ENCODE measurements at places on chromosomes 5 and 9.

GRCh38 chr5:125277494-125278154 is 531.2 kb upstream of the ZNF608 start:
- no peak for DNase-seq

GRCh38 chr9:26310294-26310693 is 582.3 kb downstream of the CAAP1 start:
- no peak for DNase-seq

- DNase-seq, result no peak
Observed at GRCh38 chr9:12783767-12784460, 9.1 kb downstream of the LURAP1L start.

DNA sequence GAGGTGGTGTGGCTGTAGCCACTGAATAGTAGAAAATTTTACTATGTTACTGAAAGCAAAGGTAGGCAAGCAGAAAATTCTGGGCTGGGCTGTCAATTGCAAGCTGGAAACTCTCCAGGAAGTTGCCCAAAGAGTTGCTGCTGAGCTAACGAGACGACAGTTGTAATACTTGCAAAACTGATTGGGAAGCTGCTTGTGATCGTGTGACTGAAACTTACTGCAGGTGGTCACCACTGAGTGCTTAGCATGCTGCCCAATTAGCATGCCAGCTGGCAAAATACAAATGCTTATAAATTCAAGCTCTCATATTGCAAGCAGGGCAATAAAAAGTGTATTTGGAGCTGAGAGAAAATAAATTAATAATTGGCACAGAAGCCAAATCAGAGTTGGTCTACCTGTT is 758.5 kb upstream of the EDIL3 start:
- no peak for DNase-seq

DNA sequence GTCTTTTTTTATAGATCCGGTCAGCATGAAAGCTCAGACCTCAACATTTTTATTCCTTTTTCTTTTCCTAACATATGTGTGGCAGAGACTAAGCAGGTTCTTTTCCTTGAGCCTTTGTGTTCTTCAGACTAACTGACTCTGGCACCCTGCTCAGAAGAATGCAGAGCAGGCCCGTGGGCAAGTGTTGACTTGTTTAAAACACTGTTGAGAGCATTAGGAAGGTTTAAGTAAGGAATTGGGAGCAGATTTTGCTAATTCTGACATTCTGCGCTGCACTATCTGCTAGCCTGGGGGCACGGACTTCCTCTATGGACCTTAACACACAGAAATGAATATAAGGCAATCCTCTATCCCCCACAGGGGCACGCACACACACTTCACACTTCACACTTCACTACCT is 182.5 kb upstream of the PIK3R1 start:
- DNase-seq, result no peak

DNA sequence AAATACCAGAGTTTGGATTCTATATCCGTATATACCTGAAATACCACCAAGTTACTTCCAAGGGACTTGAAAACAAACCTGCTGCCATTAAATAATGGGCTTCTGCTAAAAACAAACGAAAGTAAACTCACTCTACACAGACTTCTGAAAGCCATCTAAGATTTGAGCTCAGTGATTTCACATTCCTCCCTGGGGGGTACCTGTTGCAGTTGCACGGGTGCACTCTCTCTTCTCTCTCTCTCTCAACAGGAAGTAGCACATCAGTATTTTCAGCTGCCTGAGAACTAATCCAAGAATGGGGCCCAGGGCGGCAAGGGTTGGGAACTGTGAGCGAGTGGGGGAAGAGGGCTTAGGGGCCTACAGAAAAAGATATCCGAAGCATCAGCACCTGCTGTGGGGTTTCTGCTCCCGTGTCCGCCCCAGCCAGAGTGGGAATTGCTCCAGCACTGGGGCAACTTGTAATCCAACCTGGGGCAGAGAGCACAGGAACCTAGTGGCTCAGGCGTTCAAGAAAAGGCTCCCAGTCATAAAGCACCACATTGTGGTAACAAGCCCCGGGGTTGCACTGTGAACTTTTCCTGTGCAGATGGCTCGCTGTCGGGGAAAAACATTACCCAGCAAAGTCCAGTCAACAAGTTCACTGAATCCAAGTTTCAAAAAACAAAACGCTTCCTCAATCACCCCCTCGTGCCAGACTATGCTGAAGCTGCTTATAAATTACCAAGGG is 99.8 kb downstream of the EFNA5 start:
- DNase-seq, result no peak

DNA sequence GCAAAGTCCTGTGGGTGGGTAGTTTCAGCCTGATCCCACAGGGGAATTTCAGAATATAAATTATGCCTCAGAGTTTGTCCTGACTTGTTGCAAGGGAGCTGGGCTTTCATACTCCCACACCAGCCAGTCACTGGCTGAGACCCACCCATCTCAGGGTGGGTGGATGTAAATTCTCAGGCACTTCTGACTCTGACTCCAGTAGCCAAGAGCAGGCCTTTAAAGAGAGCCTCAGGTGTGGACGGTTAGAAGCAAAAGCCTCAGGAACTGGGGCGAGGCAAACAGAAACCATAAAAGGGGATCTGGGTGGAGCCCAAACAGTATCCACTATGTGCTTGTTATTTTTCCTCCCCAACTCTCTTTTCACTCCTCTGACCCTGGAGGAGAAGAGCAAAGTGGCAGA is 28.6 kb upstream of the FBXW11 start:
- DNase-seq, result no peak

GRCh38 chr9:98432960-98433359 is 177.5 kb upstream of the TBC1D2 start:
- DNase-seq, result no peak

DNA sequence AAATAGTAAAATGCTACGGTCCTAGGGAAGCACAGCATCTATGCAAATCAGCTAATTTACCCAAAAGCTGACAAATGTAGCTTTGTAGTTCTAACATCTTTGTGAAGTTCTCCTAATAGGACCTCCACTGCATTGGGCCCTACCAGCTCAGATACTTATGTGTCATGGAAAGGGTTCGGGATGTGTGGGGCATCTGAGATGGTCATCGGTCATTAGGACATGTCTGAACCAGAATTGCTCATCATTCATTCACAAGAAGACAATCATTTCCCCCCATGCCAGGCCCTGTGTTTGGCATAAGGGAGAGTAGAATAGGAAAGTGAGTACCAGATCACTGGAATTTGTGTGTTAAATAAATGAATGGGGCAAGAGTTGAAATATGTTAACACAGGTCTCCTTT is 35.7 kb downstream of the PWWP2A start:
- no peak for DNase-seq

DNA sequence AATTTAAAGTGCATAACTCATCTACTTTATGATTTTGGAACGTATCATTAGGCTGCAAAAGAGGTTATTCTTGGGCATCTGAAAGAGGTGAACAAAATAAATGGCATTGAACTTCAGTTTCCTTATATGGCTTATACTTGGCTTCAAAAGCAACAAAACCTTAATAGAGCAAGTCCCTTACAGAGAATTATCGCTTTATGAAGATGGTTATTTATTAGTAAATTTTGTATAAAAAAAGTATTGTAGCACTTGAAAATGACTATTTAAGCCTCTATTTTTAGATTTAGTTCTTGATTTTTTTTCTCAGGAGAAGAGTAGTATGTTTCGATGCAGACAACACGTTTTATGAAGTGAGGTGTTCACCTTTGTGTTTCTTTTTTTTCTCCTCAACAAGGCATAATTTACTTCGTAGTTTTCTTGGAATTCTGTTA is 2.0 kb downstream of the ERBIN start:
- no peak for DNase-seq

DNA sequence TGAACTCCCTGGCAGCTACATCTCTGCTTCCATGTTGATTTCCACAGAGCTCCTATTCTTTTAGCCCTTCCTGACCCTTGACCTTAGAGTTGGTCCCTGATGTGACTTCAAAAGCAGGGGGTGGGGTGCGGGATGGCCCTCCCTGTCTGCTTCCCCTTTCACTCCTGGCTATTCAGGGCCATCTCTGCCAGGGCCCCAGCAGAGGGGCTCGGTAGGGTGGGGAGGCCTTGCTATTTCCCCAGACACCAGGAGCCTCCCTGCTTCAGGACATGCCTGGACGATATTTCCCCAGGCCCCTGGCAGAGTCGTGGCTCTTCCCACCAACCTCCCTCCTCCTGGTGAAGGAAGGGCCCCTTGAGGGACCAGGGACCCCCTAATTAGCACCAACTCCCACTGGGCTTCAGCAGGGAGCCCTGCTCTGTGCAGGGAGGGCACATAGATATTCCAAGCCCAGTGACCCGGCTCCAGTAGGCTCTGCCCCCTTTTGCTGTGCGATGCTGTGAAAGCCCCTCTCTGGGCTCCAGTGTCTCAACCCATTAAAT is 17.3 kb downstream of the CORO2A start:
- DNase-seq, result no peak

GRCh38 chr5:78791501-78792100 is 143.0 kb upstream of the LHFPL2 start:
- no peak for DNase-seq

DNA sequence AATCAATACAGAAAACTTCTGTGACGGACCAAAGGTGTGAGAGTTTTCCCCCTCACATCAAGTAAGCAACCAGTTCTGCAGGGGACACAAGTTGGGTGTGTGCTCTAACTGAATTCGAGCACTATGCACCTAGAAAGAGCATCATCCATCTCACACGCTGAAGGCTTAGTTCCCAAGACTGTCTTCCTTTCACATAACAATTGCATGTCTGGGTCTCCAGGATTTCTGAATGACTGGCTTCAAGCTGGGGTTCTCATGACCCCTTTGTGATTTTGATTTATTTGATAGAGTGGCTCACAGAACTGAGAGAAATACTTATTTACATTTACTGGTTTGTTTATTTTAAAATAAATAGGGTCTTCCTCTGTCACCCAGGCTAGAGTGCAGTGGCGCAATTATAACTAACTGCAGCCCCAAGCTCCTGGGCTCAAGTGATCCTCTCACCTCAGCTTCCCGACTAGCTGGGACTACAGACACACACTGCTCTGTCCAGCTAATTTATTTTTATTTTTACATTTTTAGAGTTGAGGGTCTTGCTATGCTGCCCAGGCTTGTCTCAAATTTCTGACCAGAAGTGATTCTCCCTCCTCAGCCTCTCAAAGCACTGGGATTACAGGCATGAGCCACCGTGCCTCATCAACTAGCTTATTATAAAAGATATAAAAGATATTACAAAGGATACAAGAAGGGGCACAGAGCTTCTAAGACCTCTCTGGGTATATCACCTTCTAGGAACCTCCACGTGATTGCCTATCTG is 316.7 kb upstream of the CDH12 start:
- no peak for DNase-seq

DNA sequence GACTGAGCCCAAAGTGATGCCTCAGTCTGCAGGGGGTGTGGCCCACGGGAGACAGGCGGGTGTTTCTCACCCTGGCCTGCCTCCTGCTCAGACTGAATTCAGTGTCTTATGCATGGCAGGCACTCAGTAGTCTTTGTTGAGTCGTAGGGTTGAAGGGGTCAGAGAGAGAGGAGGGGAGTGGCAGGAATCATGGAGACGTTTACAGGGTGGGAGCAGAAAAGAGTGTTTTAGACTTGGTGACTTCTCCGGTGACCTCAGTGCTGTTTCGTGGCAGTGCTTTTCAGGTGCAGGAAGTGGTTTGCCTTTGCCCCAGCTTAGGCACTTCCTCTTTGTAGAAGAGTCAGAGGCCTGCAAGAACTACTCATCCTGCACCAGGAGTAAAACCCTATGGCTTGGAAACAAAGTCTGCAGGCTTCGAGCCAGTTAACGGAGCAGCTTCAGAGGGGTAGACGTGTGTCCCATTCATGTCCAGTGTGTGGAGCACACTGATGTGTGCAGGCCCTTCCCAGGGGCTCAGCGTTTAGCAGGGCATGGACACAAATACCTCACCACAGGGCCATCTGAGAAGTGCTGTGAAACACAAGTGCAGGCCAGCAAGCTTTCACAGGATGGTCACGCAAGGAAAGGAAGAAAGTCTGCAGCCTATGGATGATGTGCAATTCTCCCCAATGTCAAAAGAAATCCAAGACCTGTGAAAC is 24.5 kb upstream of the SEMA4D start:
- no peak for DNase-seq

DNA sequence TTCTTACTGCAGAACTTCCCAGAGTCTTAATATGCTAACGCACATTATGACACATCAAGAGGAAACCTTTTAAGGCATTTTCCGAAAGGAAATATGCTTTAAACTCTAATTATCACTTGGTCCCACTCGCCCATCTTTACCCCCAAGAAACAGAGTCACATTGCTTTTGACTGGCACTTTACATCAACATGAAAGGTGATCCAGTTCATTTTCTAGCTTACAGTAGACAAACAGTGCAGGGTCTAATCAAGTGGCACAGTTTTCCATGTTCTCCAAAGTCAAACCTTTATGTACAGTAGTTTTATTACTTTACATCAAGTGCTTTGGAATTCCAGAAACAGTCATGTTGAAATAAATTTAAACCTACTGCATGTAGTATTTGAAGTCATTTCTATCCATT is 12.0 kb downstream of the RAB14 start:
- no peak for DNase-seq

DNA sequence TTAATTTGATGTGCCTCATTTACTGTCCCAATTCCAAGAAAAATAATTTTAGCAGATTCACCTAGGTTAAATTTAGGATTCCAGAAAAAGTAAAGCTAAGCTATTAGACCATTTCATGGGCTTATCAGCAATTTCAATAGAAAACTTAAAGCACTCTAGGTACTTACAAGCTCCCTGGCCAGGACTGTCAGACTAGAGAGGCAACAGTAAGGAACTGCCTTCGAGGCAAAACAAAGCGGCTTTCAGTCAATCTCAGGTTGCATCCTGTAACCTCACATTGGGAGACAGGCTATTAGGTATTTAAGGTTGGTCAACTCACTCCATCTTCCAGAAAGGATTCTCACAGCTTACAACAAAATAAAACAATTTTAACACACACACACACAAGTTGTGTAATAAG is 48.7 kb upstream of the FSD1L start:
- DNase-seq, result no peak

- no peak for DNase-seq
Observed at GRCh38 chr9:18928711-18929110, 104.3 kb downstream of the SAXO1 start.

DNA sequence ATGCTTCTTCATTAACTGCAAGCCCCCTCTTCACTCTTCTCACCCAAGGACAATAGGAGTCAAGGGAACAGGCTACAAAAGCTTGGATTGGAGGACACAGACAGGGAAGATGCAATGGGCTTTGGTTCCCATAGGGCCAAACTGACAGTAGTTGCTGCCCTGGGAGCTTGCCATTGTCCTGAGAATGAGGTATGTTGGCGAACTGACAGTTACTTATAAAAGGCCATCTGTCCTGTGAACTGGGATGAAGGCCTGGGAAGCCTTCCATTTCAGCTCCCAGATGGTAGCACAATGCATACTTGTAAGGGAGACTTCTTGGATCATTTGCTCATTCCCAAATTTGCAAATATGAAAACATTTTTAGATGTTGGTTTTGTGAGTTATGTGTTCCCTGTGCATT is 88.9 kb downstream of the SNCAIP start:
- DNase-seq, result no peak

Data from hindlimb muscle (tissue), 1 donor.